ENCODE measurements at places on chromosomes 6 and 20. TPM values are rescaled to one million over a fixed set of nuclear protein-coding genes. Genes with fewer than 3 reads are reported as not detected.
A peak's percentile ranks its signal among the peaks of the same experiment; 100 is the strongest.

- peak; percentile 79 for DNase-seq
- no peaks in the 10 kb centered on the region for H3K4me1 ChIP-seq
- H3K27me3 ChIP-seq = no peaks in the 10 kb centered on the region
These were observed 24.2 kb downstream of the MDGA1 start for GRCh38 chr6:37673436-37673835.

GRCh38 chr20:48614593-48615274 is 213.1 kb downstream of the PREX1 start:
- H3K36me3 ChIP-seq = no peaks in the 10 kb centered on the region
- DNase-seq = no peak
- no peaks in the 10 kb centered on the region for H3K27me3 ChIP-seq

DNA sequence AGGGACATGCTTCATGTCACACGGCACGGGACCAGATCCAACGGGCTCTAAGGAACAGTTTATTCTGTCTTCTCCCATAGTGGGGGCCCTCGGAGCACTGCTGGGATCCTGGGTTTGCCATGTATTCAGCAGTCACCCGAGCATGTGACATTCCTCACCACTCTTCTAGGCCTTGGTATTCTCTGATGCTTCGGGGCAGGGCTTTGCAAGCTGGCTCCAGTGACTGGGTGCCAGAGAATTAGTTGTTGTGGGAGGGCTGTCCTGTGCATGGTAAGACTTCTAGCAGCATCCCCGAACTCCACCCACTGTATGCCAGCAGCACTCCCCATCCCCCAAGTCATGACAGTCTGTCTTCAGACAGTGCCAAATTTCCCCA is 5.4 kb downstream of the CCN5 start:
- no peaks in the 10 kb centered on the region for H3K27me3 ChIP-seq
- H3K4me3 ChIP-seq = no peak overlapping the region
- peak overlapping the region; percentile 49 for H3K27ac ChIP-seq
- no peaks in the 10 kb centered on the region for H3K36me3 ChIP-seq
- H3K4me1 ChIP-seq = peaks cover 4% of the 10 kb centered on the region
- DNase-seq = peak; percentile 92

- H3K36me3 ChIP-seq = no peaks in the 10 kb centered on the region
- H3K27me3 ChIP-seq = no peaks in the 10 kb centered on the region
- DNase-seq = no peak
- H3K4me3 ChIP-seq = no peak overlapping the region
- H3K4me1 ChIP-seq = no peaks in the 10 kb centered on the region
- no peak overlapping the region for H3K27ac ChIP-seq
These were observed 489.1 kb downstream of the PREX1 start for GRCh38 chr20:48338717-48339116.

- no peak overlapping the region for H3K27ac ChIP-seq
- no peaks in the 10 kb centered on the region for H3K27me3 ChIP-seq
- no peak overlapping the region for H3K4me3 ChIP-seq
- no peaks in the 10 kb centered on the region for H3K36me3 ChIP-seq
- peaks cover 6% of the 10 kb centered on the region for H3K4me1 ChIP-seq
These were observed 17.1 kb downstream of the TPBG start for GRCh38 chr6:82380566-82381185.

DEFB114 gene
- total RNA-seq = not detected

DNA sequence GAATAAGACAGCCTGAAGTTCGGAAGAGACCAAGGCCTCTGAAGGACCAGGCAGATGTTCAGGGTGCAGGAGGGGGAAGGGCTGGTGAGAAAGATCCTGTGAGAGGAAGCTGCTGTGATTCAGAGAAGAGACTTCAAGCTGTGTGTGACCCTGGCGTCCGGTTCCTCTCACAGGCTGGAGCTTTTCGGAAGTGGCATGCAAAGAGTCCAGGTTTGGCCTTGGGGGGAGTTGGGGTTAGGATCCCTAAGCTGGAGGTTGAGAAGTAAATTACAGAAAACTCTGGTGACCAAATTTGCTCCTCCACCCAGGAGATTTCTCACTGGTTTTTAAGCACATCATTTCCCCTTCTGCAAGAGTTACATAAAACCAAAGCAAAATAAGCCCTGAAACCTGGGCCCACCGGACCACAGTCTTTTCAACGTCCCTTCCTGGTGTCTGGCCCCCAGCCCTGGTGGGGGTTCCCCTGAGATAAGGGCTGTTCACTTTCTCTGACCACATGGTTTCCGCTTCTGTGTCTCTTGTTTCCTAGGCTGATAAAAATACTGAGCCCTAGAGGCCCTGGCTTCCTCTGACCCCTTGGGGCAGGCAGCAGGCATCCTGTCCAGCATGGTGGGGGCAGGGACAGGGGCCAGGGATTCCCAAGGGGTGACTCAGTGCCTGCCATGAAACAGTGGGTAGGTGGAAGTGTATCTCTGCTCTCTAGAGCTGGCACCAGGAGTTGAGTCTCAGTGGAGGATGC is 12.0 kb upstream of the LTA start:
- H3K36me3 ChIP-seq = peaks cover 16% of the 10 kb centered on the region
- H3K4me1 ChIP-seq = no peaks in the 10 kb centered on the region
- peak overlapping the region; percentile 47 for H3K27ac ChIP-seq

GRCh38 chr6:154092326-154092962 is 53.4 kb downstream of the OPRM1 start:
- no peak for DNase-seq
- H3K36me3 ChIP-seq = no peaks in the 10 kb centered on the region
- no peaks in the 10 kb centered on the region for H3K27me3 ChIP-seq
- H3K27ac ChIP-seq = no peak overlapping the region
- no peaks in the 10 kb centered on the region for H3K4me1 ChIP-seq

DNA sequence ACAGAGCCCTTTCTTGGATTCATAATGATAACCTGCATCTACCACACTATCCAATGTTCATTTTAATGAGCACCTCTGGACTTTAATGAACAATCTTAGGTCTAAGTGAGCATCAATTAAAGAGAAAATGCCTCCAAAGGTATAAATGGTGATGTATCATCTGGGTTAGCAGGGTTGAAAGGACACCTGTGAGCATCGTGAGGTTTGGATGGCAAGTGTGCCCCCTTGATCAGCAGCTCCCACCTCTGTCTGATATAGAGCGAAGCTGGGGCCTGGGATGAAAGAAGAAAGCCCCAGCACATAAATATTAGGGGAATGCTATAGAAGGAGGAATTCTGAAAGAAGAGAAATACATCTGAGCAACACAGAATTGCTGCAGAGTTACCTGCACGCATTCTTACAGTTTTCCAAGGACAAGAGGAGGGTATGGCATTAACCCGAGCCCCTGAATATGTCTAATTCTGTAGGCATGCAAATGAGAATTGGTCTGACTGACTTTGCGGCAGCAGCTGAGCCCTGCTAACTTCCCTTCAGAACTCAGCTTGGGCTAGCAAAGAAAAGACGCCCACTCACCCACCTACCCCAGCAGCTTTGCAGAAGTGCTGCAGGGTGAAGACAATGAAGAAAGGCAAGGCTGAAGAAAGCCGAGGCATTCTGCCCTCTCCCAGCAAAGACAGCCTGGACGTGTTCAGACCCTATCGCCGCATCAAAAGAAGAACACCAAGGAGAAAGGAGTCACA is 136.2 kb downstream of the GMPR start:
- H3K4me1 ChIP-seq = no peaks in the 10 kb centered on the region
- no peaks in the 10 kb centered on the region for H3K27me3 ChIP-seq
- no peak overlapping the region for H3K27ac ChIP-seq
- no peak overlapping the region for H3K4me3 ChIP-seq
- H3K36me3 ChIP-seq = no peaks in the 10 kb centered on the region
- DNase-seq = no peak

GRCh38 chr6:158894193-158894592 is 75.0 kb upstream of the EZR start:
- no peaks in the 10 kb centered on the region for H3K27me3 ChIP-seq
- no peaks in the 10 kb centered on the region for H3K4me1 ChIP-seq
- no peaks in the 10 kb centered on the region for H3K36me3 ChIP-seq
- no peak overlapping the region for H3K27ac ChIP-seq
- H3K4me3 ChIP-seq = no peak overlapping the region
- DNase-seq = no peak

PTGIS gene
- 41.2 TPM for total RNA-seq

RSPH9 gene
- total RNA-seq = not detected

DNA sequence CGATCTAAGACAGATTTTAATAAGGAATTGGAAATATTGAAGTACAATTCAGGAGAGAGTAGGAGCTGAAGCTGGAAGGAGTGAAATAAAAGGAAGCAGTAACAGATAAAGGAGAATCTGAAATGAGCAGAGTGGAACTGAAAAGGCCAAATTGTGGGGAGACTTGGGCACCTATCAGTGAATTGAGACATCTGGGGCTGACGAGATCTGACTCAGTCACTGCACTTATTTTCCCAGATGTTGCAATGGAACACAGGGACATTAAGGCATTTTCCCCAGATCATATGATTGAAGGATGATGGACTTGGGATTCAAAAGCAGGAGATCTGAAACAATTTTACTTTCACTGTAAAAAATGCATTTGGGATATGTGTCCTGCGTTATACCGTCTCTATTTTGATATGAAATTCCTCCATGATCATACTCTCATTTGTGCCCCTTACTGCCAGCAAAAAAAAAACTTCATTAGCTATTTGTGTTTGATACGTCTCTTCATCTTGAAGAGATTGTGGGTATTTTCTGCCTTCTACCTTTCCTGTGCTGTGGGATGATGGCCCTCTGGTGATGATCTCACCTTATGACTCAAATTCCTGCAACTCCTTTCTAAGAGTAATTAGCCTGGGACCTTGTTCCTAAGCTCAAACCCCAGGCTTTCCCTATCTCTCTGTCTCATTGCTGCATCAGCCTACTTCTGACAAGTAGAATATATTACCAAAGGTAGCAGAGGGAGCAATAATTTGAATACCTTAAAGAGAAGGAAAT is 278.5 kb upstream of the MAN1A1 start:
- H3K27me3 ChIP-seq = no peaks in the 10 kb centered on the region
- no peak for DNase-seq

DNA sequence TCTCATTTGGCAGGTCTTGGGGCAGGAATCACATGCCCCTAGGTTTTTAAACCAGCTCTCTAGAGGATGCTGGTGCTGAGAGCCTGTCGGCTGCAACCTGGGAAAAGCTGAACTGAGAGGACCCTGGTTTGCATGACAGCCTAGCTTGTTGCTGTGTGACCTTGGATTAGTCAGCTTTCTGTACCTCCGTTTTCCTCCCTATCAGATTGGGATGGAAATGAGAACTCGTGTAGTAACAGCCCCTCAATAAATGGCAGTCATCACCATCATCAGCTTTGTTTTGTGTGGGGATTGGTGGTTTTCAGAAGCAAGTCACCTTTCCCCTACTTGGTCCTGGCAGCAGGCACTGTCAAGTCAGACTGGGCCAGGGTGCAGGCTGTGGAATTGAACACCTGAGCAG is 75.2 kb upstream of the MYL9 start:
- H3K27ac ChIP-seq = peak overlapping the region; percentile 72
- H3K4me1 ChIP-seq = peaks cover 64% of the 10 kb centered on the region
- no peaks in the 10 kb centered on the region for H3K27me3 ChIP-seq
- H3K36me3 ChIP-seq = no peaks in the 10 kb centered on the region
- no peak overlapping the region for H3K4me3 ChIP-seq

GRCh38 chr6:163820745-163821458 is 406.4 kb downstream of the QKI start:
- no peaks in the 10 kb centered on the region for H3K4me1 ChIP-seq
- H3K27me3 ChIP-seq = no peaks in the 10 kb centered on the region
- no peak overlapping the region for H3K4me3 ChIP-seq
- no peak for DNase-seq
- H3K36me3 ChIP-seq = no peaks in the 10 kb centered on the region

XKR7 gene
- not detected for total RNA-seq

PRRT1 gene
- 0.67 TPM for total RNA-seq

HRH3 gene
- total RNA-seq = not detected

DNA sequence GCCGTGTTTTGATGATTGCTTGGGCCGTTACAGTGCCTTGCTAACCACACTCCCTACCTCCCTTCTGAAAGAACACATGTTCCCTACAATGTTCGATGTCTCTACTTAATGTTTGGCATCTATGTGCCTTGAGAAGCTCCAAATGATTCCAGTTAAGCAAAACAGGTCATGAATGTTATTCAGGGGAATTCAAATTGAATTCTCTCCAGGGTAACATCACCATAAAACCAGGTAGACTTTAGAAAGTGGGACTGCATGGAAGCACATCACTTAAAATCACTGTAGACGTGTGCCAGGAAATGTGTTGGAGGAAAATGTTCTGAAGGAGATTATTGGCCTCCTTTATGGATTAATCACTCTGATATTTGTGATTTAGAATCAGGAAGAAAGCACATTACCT is 128.1 kb downstream of the ADAT2 start:
- no peak overlapping the region for H3K27ac ChIP-seq
- no peak for DNase-seq
- no peaks in the 10 kb centered on the region for H3K4me1 ChIP-seq
- H3K4me3 ChIP-seq = no peak overlapping the region

LRRC73 gene
- 1.6 TPM for total RNA-seq

- no peaks in the 10 kb centered on the region for H3K27me3 ChIP-seq
- no peaks in the 10 kb centered on the region for H3K36me3 ChIP-seq
- peaks cover 4% of the 10 kb centered on the region for H3K4me1 ChIP-seq
- H3K27ac ChIP-seq = no peak overlapping the region
- H3K4me3 ChIP-seq = no peak overlapping the region
- DNase-seq = no peak
These were observed 400.7 kb downstream of the ZFAND3 start for GRCh38 chr6:38220069-38220723.

Measured in thyroid gland (tissue), 4 donors.